Activated naive CD4-positive, alpha-beta T cell treated with anti-CD3 and anti-CD28 coated beads for 36 hours (primary cell): ENCODE measurements at places on chromosomes 12 and 14. TPM values are rescaled to one million over a fixed set of nuclear protein-coding genes. Genes with fewer than 3 reads are reported as not detected.
A peak's percentile ranks its signal among the peaks of the same experiment; 100 is the strongest.

- peak; percentile 95 for DNase-seq
- H3K27me3 ChIP-seq = no peaks in the 10 kb centered on the region
- H3K36me3 ChIP-seq = peaks cover 96% of the 10 kb centered on the region
- H3K4me3 ChIP-seq = peak overlapping the region; percentile 67
- peak overlapping the region; percentile 98 for H3K27ac ChIP-seq
Measured at GRCh38 chr14:22536853-22537338, 52.1 kb downstream of the DAD1 start.

DNA sequence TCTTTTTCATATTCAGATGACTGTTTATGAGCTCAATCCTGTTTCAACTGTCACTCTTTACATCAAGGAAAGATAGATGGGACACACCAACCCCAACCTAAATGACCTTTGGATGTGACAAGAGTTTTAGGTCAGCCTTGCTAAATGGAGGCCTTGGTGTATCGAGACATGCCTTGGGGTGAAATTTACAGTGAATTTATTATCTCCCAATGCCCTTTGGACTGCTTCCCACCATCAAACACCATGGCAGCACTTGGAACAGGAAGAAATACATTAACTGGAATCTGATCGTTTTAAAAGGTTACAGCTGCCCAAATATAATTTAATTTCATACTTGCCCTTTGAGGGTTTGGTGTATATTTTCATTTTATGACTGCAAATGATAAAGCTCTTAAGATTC, 327.6 kb downstream of the SOX5 start:
- no peaks in the 10 kb centered on the region for H3K4me1 ChIP-seq
- H3K4me3 ChIP-seq = no peak overlapping the region
- DNase-seq = no peak
- H3K36me3 ChIP-seq = no peaks in the 10 kb centered on the region
- no peak overlapping the region for H3K27ac ChIP-seq

TAS2R30 gene
- total RNA-seq = 1.6 TPM

GRCh38 chr12:92218394-92219077, 72.9 kb upstream of the BTG1 start:
- no peaks in the 10 kb centered on the region for H3K36me3 ChIP-seq
- peak overlapping the region; percentile 72 for H3K27ac ChIP-seq
- peaks cover 31% of the 10 kb centered on the region for H3K4me1 ChIP-seq
- H3K4me3 ChIP-seq = no peak overlapping the region

- H3K4me1 ChIP-seq = peaks cover 24% of the 10 kb centered on the region
- H3K27ac ChIP-seq = no peak overlapping the region
- no peak for DNase-seq
Measured at GRCh38 chr12:47757364-47757839, 1.3 kb downstream of the RAPGEF3 start.

NUAK1 gene
- not detected for total RNA-seq

DNA sequence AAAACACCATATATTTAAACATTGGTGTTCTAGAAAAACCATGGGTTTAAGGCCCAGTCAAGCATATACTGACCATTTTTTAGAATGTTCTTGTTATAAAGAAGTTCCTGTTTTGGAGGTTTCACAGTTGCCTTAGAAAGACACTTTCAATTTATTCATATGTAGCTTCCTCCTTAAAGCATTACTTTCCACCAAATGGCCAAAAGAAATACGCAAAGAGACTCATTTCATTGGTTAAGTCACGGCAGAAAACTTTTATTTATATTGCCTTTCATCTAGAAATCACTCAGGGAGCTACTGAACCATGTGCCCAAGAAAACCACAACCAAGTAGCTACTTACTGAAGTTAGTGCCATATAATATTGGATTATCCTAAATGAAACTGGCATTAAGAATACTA, 40.0 kb downstream of the MYBPC1 start:
- H3K4me1 ChIP-seq = peaks cover 6% of the 10 kb centered on the region
- no peak overlapping the region for H3K27ac ChIP-seq
- no peaks in the 10 kb centered on the region for H3K36me3 ChIP-seq

DNA sequence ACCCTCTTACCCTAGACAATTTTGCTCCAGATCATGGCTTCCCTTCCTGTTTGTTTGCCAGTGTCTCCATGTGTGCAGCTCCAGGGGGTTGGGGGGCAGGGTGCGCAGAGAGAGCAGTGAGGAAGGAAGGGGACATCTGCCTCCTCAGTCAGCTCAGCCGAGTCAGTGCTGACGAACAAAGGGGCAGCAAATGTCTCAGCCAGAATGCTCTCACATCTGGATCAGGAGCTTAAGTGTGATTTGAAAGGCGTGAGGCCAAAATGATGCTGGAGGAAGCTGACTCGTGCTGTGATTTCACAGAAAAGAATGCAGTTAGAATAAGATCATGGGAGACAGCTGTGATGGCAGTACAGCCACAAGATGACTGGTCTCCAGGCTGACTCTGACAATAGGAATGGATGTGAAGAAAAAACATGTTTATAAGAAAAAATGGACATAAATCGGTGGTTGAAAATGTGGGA, 27.1 kb upstream of the CDK17 start:
- H3K27me3 ChIP-seq = no peaks in the 10 kb centered on the region
- no peak overlapping the region for H3K4me3 ChIP-seq
- H3K36me3 ChIP-seq = no peaks in the 10 kb centered on the region
- H3K4me1 ChIP-seq = peaks cover 42% of the 10 kb centered on the region
- peak; percentile 81 for DNase-seq
- H3K27ac ChIP-seq = peak overlapping the region; percentile 74

DNA sequence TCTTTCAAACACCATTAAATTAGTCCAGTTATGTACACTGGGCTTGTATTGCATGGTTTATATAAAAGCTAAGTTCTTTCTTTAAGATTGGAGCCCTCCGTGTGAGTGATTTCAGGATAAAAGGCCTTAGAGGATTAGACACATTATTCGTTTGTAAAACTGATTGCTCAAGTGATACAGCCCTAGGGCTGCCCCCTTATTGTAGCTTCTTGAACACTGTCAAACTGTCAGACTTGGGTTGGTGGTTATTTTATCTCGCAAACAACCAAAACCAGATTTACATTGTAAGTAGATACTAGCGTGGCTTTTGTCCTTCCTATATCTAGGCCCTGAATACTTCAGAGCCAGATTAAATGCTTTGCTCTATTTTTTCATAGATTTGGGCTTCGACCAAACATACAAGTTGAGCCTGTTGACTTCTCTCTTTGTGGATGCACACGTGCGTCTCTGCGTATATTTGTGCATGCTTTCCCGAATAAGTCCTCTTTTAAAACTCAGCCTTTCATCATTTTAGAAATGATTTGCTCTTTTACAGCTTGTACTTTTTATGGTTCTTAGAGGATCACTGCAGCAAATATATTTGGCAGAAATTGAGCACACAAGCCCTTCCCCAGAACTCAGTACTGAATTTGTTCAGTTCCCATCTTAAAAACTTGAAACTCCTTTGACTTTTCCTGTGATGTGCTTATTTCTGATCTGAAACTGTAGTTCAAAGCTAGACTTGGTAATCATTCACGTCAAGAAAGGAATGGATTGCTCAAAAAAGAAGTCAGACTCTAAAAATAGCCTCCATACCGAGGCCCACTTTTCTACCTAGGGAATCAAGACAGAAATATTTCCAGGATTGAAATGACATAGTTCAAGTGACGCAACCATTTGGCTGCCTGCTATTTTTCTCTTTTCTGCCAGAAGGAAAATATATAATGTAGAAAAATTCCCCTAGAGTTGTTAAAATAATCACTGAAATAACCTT, 129.5 kb downstream of the ETV6 start:
- H3K4me1 ChIP-seq = peaks cover 85% of the 10 kb centered on the region
- H3K27me3 ChIP-seq = no peaks in the 10 kb centered on the region
- peak overlapping the region; percentile 85 for H3K27ac ChIP-seq

DNA sequence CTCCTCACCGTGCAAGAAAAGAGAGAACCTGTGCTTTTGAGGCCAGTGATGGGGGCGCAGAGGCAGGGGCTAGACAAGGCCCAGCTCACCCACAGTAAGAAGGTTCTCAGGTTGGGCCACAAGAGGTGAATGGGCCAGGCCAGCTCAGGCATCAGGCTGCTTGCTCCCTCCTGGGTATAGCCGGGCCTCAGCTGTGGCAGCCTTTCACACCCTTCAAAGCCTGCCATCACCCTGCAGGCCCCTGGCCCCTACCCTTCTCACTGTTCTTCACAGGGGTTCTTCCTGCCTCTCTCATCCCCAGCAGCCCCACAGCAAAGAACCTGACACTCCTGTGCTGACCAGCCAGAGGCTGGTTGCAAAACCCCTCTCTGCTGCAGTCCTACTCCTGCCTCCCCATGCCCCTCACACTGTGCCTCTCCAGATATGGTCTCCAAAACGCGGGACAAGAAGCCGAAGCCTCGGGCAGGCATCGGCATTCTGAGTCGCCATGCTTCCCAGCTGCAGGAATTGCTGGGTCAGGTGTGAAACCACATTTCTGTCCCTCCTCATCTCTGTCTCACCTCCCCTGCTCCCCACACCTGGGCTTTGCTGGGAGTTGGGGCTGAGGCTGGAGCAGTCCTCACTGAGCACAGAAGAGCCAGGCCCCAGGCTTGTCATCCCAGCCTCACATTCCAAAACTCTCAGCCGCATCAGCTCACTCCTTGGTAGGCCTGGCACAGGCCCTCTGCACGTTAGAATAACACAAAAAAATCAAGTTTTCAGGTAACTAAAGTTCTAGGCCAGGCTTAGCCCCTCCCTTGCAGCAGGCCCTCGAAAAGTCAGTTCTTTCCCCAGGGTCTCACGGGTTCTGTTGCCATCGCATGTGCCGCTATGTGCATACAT, 6.9 kb upstream of the FAIM2 start:
- no peak overlapping the region for H3K27ac ChIP-seq
- H3K27me3 ChIP-seq = no peaks in the 10 kb centered on the region
- H3K4me3 ChIP-seq = no peak overlapping the region
- no peak for DNase-seq

PLEKHG7 gene
- not detected for total RNA-seq

- H3K36me3 ChIP-seq = no peaks in the 10 kb centered on the region
- no peak overlapping the region for H3K4me3 ChIP-seq
- H3K27me3 ChIP-seq = no peaks in the 10 kb centered on the region
- no peak overlapping the region for H3K27ac ChIP-seq
- DNase-seq = no peak
Measured at GRCh38 chr14:27390155-27390554, 792.3 kb upstream of the NOVA1 start.

HVCN1 gene
- total RNA-seq = 2.6 TPM

DRAM1 gene
- total RNA-seq = 4.1 TPM

DNA sequence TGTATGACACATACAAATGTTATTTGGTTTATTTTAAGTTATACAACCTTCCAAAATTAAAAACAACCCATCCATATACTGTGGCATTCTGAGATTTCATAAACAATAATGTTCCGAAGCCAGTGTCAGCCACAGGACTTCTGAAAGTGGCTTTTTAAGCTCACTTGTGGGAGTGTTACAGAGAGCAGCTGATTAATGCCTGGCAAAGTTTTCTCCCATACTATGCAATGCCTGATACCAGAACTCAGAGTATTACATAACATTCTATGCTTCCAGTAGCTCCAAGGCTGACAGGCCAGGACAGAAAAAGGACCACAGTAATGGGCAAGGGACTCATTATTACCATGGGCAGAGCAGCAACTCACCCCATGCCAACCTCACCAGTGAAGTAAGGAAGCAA, 29.3 kb downstream of the NELL2 start:
- peak overlapping the region; percentile 94 for H3K27ac ChIP-seq
- H3K4me3 ChIP-seq = peak overlapping the region; percentile 54
- H3K27me3 ChIP-seq = no peaks in the 10 kb centered on the region
- DNase-seq = no peak
- peaks cover 68% of the 10 kb centered on the region for H3K4me1 ChIP-seq

DNA sequence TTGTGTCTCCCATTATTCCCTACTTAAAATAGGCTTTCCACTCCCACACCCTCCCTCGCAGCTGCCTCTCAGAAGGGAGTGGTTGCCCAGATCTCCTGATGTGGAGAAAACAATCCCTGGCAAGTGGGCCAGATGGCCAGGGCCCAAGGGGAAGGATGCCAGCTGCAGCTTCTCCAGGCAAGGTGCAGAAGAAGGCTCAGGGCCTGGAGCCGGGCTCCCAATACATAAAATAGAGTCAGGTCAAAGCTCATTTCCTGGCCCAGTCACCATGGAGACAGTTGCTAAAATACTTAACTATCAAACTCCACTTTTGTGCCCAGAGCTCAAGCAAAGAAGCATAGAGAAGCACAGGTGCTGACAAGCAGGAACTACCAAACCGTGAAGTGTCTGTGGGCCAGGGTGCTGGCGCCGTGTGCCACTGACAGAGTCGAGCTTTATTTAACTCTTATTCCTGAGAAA, 45.7 kb upstream of the ITPR2 start:
- no peak for DNase-seq
- H3K27me3 ChIP-seq = peaks cover 6% of the 10 kb centered on the region
- H3K4me3 ChIP-seq = no peak overlapping the region

INSM2 gene
- total RNA-seq = not detected
